ENCODE measurements at places on chromosomes 4 and X.

- no peak for DNase-seq
Measured at GRCh38 chr4:41148292-41148691, 66.0 kb downstream of the APBB2 start.

- no peak for DNase-seq
Measured at GRCh38 chrX:63656871-63657580, 128.0 kb downstream of the ARHGEF9 start.

DNA sequence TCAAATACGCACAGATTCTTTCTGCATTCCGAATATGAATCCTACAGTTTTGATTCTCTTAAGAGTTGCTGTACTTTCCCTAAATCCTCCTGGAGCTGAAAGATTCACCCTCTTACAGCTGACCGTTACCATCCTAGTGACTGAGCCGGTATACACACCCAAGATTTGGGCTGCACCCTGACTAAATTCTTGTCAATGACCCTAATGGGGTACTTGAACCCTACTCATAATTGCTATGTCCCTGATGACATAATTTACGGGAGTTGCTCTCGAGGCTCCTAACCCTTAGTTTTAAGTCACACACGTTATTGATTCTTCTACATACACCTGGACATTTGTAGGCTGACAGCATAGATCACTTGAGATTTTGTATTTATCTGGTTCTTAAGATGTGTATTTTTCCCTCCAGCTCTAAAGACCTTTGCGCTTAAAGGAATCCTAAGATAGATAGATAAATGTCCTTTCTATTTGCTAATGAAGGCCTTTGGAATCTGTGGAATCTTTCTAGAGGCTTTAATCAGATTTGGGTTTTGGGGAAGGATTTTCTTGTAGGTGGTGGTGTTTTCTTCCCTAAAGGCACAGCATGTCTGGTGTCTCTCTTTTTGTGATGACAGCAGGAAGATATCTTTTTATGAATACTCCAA is 37.8 kb downstream of the CLDN34 start:
- no peak for DNase-seq

GRCh38 chr4:25098964-25099891 is 61.0 kb downstream of the SEPSECS start:
- DNase-seq, result no peak

DNA sequence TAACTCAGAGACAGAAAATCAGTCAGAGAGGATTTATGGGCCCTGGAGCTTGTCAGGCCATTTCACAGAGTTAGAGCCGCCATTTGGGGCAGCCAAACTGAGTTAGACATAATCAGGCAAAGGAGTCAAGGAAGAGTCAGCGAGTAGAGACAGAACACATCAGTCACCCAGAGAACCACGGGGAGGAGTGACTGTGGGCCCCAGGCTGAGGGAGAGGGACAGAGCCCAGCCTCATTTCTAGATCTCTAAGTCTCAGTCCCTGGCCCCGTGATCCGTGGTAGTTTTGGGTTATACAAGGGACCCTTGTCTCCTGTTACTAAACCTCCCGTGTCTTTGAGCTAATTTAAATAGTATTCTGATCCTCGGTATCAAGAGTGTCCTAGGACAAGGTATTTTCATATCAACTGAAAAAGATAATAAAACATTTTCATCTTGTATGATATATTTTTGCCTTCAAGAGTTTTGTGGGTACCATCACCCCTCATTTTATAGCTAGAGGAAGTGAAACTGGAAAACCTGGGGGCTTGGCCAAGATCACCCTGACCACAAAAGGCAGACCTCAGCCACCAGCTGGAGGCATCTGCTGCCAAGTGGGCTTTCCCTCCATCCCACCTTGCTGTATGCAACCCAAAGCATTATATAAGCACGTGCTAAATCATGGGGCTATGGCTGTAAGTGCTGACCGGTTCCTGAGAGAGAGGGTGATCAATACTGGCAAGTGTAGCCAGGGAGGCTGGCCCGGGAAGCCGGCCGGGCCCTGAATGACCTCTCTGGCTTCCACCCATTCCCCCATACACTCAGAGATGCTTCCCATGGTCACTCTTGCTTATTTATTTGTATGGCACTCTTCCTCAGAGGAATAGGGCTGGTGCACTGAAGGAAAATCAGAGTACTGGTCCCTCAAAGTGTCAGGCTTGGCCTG is 204.1 kb downstream of the BCOR start:
- no peak for DNase-seq

DNA sequence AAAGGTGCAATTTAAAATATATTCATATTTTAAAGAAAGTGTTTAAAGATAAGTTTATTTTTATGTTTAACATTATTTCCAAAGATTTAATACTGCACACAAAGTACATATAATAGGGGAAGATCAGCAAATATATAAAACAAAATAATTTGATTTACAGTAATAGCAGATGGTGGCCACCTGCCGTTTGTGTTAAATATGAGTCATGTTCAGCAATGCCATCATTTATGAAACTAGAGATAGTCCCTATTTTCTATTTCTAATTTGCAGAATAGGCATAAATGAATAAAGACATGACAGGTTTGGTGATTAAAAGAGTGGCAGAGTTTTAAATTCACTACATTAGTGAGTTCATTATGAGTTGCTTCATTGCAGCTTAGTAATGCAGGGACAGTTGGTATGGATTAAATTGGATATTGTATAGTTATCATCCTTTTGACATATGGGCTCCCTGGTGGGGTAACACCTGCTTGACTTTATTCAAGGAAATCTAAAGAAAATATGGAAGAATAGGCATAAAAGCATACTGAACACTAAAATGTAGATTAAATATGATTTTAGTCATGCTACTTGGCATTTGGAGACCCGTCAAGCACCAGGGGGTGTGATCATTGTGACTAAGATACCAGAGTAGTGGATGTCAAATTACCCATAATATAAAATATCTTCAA is 78.8 kb upstream of the BANK1 start:
- DNase-seq, result no peak

GRCh38 chrX:56975611-56976010 is 19.7 kb downstream of the SPIN3 start:
- DNase-seq, result no peak

DNA sequence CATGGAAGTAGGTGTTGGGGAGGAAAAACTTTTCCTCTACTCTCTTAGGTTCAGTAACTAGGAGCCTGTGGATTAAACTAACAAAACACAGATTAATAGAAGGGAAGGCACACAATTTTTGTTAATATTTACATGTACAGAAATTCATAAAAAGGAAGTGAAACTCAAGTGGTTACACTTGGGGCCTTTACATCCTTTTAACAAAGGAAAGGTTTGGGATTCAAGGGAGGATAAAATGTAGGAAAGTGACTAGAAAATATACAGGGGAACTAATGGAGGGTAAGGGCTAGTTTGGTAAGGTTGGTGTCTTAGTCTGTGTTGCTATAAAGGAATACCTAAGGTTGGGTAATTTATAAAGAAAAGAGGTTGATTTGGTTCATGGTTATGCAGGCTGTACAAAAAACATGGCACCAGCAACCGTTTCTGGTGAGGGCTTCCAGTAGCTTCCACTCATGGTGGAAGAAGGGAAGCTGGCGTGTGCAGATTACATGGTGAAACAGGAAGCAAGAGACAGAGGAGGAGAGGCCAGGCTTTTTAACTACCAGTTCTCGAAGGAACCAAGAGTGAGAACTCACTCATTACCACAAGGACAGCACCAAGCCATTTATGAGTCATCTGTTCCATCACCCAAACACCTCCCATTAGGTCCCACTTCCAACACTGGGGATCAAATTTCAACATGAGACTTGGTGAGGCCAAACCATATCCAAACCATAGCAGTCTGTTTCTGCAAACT is 124.4 kb downstream of the CHRDL1 start:
- DNase-seq, result no peak

DNA sequence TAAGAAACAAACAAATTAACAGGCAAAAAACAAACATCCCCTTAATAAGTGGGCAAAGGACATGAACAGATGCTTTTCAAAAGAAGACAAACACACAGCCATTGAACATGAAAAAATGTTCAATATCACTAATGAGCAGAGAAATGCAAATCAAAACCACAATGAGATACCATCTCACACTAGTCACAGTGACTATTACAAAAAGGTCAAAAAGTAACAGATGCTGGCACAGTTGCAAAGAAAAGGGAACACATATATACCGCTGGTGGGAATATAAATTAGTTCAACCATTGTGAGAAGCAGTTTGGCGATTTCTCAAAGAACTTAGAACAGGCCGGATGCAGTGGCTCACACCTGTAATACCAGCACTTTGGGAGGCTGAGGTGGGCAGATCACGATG is 146.1 kb upstream of the NEIL3 start:
- no peak for DNase-seq

GRCh38 chrX:4638036-4638435 is 924.6 kb upstream of the PRKX start:
- DNase-seq, result no peak

DNA sequence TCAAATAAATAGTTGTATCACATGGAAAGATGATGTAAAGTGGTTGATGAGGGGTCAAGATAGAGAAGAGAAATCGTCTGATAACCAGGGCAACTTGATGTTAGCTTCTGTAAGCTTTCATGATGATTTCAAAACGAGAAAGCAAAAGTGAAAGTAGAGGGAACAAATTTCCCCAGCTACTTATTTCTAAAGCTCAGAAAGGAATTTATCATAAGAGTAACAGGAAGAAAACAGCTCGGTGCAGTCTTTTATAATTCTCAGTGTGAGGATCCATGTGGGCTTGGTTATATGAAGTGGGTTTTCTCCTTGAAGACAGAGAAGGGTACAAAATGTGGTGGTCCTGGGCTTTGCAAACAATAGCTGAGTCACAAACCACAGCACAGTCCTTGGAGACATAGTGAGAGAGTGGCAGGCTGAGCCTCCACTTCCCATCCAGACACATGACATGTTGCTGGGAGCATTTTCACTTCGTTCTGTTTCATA is 32.1 kb upstream of the GLRA2 start:
- DNase-seq, result no peak

- no peak for DNase-seq
Measured at GRCh38 chrX:128717635-128718578, 665.7 kb upstream of the ACTRT1 start.

DNA sequence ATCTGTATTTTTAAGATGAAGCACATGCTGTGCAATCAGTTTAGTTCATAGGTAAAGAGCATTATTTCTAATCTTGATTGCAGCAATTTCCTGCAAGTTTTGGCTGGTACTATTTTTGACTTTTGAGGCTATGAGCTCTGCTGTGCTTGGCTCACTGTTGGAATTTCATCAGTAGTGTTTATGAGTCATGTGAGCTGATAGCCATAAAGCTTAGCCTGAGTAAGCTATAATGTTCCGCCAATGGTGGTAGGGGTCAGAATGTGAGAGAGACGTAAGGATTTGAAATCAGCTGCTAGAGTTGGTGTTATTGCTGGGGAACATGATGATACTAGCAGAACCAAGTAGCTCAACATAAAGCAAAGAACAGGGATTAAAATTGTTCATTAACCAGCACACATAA is 590.9 kb upstream of the GNPDA2 start:
- DNase-seq, result no peak

All from CMK (cell line).